ENCODE measurements at places on chromosomes 2 and 18.

DNA sequence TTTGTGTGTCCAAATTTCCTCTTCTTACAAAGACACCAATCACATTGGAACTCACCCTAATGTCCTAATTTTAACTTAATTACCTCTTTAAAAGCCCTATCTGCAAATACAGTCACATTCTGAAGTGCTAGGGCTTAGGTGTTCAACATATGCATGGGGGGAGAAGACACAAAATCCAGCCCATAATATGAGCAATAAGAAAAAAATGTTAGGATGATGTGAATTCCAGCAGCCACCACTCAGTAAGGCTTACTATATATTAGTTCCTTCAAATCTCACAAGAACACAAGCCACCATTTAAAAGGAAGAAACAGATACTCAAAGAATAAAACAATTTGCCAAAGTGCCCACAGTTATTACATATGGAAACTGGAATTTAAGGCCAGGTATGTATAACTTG, 285.7 kb downstream of the EPHA4 start:
- DNase-seq, result no peak

DNA sequence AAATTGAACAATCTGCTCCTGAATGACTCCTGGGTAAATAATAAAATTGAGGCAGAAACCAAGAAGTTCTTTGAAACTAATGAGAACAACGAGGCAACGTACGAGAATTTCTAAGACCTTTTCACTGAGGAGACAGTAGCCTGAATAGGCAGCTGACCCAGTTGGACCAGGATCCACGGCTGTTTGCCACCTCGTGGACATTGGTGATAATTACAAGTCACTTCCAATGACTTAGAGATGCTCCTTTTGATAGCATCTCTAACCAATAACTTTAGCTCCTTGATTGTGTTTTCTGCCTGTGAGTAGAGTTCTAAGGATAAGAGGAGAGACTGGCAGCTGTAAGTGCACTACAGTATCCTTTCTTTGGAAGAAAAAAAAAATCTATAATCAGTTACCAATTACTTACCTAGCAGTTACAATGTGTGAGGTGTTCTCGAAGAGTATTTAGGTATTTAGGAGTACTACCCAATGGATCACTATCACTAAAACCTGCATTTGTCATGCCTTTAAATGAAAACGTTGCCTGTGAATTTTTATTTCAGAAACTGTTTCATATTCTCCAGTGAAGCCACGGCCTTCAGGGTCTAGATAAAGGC, 31.3 kb upstream of the CNTNAP5 start:
- no peak for DNase-seq

DNA sequence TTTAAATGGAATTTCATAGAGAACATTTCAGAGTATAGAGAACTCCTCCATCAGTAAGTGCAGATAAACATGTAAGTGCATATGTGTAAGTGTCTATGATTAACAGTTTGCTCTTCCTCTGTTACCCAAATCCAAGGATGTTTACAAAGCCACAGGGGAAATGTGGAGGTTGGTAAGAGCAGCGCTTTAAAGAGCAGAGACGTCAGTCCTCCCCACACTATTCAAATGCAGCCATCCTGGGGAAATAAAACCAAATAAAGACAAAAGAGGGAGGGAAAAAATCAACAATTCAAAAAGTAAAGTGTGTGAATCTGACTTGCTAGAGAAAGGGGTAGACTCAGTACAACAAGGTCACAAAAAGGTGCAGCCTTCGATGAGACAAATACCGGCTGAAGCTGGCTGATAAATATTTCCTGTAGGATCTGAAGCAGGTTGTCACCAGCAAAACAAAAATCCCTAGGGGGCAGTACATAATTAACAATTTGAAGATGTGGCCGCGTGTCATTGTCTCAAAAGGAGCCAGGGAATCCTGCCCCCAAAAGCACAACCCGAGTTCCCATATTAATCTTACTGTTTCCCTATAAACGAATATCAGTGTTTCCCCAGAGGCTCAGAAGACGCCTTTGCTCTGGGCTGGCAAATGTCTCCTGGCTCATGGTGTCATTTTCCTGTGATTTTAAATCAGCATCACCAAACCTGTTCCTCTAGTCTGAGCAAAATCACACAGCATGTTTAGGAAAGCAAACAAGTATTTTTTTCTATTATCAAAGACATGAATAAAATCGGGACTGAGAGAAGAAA, 216.5 kb downstream of the CDCA7 start:
- DNase-seq, result no peak

GRCh38 chr2:202056611-202057010, 16.4 kb upstream of the KIAA2012 start:
- DNase-seq, result no peak

DNA sequence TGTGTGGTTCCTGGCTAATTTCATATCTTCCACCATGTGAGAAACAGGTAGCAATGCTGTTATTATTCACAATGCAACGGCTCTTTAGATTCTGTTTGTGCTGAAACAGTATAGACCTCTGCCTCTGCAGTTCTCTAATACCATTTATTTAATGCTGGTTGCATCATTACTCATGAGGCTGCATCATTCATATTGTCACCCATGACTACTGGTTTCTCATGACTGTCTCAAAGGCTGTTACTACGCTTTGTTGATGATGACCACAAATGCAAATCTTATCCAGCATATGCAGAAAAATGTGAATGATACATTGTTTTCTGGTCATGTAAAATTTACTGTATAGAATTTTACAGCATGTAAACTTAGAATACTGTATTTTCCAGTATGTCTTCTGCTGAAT, 22.5 kb downstream of the CAVIN2 start:
- DNase-seq, result no peak

GRCh38 chr2:13110825-13111224, 394.1 kb downstream of the TRIB2 start:
- DNase-seq, result no peak

DNA sequence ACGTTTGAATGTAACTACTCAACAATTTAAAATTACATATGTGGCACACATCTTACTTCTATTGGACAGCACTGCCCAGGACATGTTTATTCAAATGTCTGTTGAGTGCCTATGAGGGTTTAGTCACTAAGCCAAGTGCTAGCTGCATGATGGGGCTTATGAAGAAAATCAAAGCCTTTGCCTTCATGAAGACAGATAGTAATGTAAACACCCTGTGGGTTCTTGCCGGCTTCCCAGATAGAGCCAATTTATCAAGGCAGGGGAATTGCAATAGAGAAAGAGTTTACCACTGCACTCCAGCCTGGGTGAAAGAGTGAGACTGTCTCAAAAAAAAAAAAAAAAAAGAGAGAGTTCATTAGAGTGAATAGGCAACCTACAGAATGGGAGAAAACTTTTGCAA, 43.7 kb upstream of the NEB start:
- DNase-seq, result no peak

- DNase-seq, result no peak
Measured at GRCh38 chr2:221501883-221502269, 70.2 kb downstream of the EPHA4 start.

GRCh38 chr18:23330423-23330822, 122.7 kb upstream of the RIOK3 start:
- DNase-seq, result no peak

DNA sequence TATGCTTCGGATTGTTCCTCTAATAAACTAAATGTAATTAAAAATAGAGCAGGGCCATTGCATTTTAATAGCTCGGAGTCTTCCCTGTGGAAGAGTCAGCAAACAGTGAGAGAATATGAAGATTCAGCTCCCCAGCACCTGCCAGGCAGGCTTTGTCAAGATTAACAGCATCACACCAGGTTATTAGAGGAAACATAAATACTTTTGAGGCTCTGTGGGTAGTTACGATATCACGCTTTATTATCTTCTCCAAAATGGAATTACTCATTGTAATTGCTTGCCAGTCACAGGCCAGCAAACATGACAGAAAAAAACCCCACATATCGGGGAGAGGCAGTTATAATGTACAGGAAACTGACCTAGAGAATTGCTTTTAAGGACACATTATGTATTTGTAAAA, 303.9 kb downstream of the CPS1 start:
- no peak for DNase-seq

GRCh38 chr2:11279398-11279797, 65.0 kb downstream of the ROCK2 start:
- DNase-seq, result no peak

DNA sequence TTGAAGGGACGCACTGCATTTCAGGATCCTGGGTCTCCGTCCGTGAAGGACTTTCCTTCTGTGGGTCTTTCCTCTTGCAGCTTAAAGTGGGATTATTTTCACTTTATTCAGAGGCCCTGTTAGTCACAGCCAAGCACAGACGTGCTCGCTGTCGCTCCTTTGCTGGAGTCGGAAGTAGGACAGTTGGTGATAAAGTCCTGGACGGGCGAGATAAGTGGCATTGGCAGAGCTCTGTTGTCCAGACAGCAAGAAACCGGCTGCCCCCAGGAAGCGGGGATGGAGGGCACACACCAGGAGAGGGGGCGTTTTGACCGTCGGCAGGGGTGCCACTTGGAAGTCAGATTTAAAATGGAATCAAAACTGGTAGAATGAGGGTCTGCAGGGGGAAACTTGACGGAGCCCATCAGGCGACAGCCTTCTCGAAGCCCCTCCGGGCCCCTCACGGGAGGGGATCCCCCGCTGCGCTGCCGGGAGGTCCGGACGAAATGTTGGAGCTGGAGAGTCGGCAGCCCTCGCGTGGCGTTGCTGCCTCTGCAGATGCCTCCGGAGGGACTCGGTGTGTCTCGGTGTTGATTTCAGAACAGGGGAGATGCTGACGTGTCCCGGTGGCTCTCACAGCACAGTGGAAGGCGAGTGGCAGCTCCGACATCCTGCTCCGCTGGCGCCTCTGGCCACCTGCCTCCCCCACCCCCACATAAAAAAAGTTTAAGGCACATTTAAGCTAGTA, 124.2 kb downstream of the NFATC1 start:
- DNase-seq, result no peak

GRCh38 chr18:78773303-78773755, 206.3 kb upstream of the SALL3 start:
- DNase-seq, result no peak

DNA sequence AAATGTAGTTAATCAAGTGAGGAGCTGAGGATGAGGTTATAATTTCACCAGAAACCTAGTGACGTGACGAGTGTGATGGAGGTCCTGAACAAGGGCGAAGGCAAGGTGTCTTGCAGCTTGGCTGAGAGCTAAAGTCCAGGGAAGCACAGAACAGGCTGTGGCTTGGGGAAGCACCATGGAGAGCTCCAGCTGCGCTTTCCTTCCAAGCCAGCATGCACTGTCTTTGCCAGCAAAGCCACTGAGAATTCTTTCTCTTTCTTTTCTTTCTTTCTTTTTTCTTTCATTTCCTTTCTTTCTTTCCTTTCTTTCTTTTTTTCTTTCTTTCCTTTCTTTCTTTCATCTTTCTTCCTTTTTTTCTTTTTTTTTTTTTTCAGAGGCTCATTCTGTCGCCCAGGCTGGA, 239.3 kb downstream of the FBXO15 start:
- DNase-seq, result no peak

GRCh38 chr18:9946831-9947230, 33.0 kb downstream of the VAPA start:
- no peak for DNase-seq

- DNase-seq, result no peak
Measured at GRCh38 chr2:63861220-63861822, 19.6 kb downstream of the UGP2 start.

DNA sequence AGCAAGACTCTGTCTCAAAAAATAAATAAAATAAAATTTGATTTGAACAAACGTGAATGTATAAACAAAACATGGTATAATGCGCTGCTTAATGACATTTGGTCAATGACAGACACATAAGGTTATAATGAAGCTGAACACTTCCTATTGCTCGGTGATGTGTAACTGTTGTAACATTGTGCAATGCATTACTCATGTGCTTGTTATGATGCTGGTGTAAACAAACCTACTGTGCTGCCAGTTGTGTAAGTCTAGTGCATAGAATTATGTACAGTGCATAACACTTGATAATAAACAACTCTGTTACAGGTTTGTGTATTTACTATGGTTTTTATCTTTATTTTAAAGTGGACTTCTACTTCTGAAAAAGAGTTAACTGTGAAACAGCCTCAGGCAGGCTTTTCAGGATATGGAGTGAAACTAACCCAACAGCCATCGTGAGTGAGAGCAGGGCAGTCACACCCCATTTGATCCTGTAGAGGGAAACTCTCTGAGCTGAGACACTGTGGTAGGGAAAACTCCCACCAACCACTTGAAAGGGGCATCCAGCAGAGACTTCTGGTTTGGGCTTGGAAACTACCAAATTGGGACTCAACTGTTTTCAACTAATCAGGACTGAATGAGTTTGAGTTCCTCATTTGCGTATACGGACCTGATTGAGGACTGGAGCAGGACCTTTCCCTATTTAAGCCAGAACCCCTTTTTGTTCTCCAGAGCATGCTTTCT, 8.7 kb upstream of the RPRD1A start:
- DNase-seq, result peak; percentile 32

- DNase-seq, result no peak
Measured at GRCh38 chr2:73979686-73980085, 5.0 kb upstream of the TET3 start.

- DNase-seq, result no peak
Measured at GRCh38 chr18:23484561-23485182, 18.6 kb upstream of the RMC1 start.

DNA sequence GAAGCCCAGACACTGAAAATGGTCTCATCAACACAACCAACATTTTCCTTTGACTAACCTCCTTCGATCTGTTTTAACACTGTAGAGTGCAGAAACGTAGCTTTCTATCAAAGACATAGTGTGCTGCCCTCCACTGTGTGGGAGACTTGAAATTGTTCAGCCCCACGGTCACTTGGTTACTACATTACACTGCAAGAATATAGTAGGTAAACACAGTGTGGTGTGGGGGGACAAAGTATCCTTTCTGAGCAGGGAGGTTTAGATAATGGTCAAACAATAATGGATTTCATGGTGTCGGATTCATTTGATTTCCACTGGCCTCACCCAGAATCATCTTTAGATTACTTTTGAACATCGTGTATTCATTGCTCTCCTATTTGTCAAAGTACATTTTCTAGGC, 181.0 kb downstream of the ERBB4 start:
- DNase-seq, result no peak

DNA sequence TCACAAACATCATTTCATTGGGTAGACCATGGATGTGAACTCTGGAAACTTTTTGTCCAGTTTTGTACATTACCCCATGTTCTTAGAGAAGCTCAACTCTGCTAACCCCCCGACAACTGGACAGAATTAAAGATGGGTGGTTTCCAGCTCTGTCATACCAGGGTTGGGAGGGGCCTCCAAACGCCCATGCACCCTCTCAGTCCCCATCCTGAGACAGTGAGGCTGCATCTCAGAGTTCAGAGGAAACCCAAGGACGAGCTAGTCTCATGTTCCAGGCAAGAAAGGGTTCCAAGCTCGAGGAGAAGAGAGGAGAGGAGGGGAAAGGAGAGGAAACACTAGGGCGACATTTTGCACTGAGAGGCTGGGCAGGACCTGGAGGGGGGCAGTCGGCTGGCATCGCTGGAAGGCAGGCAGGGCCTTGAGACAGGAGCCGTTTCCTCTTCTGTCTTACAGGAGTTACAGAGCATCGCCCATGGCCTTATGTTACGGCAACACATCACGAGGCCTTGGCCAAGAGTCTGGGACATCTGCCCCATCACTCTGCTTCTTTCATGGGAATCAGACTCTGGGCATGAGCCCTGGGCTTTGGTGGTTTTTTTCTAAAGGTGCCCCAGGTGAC, 16.4 kb downstream of the MAL start:
- no peak for DNase-seq

- no peak for DNase-seq
Measured at GRCh38 chr2:176997074-176997791, 215.4 kb upstream of the HNRNPA3 start.

All from HuH-7.5 (cell line).